ENCODE measurements at places on chromosomes 4 and X.

- DNase-seq: no peak
Observed at GRCh38 chrX:44829832-44830231, 14.0 kb upstream of the DUSP21 start.

DNA sequence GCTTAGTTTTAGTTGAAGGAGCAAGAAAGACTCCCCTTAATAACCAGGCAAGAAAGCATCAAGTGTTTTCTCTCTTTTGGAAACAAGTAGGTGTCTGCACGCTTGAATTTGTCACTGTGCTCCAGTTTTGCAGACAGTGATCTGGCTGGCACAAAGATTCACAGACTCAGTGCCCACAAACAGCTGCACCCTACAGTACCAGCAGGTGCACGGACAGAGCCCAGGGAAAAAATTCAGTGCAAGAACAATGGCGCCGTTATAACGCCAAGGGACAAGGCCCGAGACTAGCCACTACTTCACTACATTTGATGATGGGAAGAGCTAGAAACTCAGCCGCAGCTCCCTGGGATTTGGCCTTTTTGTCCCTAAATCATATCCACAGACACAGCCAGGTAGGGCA, 56.0 kb downstream of the ZNF827 start:
- no peak for DNase-seq

DNA sequence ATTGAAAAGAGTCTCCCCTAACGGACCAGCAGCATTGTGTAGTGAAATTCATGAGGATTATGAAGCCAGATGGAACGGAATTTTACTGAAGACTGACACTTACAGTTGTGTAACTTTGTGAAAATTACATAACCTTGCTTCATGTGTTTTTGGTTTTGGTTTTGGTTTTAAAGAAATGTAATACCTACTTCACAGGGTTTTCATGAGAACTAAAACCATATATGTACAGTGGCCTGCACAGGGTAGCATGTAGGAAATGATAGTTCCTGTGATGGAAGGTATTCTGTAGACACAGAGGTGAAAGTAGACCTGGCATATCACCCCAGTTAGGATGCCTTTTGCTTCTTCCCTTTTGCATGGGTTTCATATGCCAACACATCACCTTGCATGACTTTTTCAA, 247.0 kb downstream of the BANK1 start:
- no peak for DNase-seq

DNA sequence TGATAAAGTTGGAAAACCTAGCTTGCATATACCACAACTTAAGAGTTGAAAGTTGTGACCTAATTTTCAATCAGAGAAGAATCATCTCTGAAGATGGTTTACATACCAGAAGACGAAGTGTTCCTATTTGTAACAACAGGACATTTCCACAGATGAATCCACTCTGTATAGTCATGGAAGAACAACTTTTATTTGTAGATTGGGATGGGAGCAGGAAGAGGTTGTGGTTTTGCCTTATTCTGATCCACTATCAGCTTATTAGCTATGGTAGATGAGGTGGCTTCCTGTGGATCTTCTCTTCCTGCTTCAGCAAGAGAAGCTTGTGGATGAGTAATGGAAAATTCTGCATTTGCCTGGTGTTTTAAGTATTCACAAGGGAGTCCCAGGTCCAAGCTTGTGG, 18.6 kb upstream of the SUPT20HL1 start:
- DNase-seq: no peak

- no peak for DNase-seq
Observed at GRCh38 chrX:111519215-111519614, 7.8 kb downstream of the SERTM2 start.

DNA sequence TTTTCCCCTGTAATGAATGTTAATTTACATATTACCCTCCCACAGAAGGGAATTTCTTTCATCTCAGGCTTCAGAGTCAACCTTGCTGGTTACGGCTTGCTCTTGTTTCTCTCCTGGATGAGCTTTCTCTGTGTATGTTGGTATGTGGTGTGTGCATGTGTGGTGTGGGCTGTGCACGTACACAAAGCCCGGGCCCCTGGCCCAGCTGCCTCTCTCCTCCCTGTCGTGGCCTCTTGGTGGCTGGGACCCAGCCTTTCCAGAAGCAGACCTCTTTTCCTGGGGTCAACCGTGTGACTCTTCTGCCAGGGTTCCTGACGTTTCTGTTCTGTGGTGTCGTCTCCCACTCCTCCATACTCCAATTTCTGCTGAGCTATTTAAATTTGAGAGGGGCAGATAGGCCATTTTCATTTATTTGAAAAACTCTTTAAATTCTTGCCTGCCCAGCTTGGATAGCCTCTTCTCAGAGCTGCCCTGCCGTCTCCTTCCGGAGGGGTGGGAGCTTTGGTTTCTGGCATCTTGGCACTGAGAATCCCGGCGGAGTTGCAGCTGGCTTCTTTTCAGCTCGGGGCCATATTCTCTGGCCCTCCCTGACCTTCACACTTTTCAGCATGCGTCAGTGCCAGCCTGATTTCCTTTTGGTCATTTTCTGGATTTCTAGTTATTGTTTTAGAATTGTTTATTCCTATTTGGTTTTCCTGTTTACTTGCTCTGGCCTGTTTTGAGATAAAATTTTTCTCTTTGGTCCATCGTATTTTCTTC, 25.1 kb downstream of the FHDC1 start:
- no peak for DNase-seq

- no peak for DNase-seq
Observed at GRCh38 chr4:186651624-186652023, 72.0 kb downstream of the FAT1 start.

- no peak for DNase-seq
Observed at GRCh38 chr4:123488916-123489315, 92.3 kb downstream of the SPRY1 start.

DNA sequence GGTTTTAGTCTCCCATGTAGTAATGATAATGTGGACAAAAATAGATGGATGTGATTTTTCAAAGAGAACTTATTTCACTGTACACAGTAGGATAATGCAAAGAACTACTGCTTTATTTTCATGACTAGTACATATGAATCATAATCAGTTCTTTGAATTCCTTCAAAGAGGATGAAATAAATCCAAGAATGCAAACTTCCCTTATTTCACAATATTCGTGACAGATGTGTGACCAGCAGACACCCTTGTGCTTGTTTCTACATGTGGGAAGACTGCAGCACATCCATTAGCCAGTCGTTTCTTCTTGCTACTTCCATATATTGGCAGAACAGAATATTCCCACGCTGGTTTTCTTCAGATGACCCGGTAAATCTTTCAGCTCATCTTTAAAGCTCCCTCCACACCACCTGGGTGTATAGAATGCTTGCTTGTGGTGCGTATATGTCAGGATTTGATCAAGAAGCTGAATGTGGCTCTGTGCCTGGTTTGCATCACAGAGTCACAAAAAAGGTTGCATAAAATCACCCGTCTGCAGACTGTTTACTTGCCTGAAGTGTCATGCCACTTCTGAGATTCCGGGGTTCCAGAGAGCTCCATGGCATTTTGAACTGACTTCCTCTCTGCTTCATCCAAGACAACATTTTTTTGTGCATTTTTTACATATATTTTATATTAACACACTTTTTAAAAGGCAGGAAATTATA, 47.7 kb upstream of the FAT4 start:
- DNase-seq: no peak

DNA sequence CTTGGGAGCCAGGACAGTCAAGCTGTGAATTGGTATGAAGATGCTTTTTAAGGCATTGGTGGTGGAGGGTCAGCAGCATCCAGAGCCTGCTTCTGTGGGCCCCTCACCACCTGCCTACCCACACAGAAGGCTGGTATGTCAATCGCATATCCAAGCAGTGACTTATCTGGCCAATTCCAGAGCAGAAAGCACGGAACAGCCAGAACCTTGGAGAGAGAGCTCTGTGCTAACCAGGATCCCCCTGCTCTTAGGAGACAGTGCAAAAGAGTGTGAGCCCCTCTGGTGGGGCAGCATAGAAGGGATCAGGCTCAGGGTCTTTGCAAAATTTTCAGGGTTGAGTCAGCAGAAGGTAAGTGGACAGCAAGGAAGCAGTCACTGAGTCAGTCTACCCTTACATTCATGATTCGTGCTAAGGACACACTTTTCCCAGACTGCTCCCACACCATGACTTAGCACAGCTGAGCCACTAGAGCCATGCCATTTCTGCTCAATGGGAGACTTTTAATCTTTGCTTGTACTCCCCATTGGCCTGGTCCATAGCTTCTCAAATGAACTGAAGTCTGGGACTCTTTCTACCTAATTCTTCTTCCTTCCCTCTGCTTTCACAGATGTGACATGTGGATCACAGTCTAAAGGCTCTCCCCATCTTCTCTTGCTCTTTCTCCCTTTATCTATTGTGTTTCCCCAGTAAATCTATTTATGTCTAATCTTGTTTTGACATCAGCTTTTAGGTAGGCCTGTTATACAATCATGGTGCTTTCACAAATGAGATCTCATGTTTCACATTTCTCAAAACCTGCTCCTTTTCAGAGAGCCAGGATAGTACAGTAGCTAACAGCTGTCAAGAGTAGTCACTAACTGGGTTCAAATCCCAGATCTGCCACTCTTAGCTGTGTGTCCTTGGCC, 20.0 kb downstream of the MORF4L2 start:
- DNase-seq: no peak

DNA sequence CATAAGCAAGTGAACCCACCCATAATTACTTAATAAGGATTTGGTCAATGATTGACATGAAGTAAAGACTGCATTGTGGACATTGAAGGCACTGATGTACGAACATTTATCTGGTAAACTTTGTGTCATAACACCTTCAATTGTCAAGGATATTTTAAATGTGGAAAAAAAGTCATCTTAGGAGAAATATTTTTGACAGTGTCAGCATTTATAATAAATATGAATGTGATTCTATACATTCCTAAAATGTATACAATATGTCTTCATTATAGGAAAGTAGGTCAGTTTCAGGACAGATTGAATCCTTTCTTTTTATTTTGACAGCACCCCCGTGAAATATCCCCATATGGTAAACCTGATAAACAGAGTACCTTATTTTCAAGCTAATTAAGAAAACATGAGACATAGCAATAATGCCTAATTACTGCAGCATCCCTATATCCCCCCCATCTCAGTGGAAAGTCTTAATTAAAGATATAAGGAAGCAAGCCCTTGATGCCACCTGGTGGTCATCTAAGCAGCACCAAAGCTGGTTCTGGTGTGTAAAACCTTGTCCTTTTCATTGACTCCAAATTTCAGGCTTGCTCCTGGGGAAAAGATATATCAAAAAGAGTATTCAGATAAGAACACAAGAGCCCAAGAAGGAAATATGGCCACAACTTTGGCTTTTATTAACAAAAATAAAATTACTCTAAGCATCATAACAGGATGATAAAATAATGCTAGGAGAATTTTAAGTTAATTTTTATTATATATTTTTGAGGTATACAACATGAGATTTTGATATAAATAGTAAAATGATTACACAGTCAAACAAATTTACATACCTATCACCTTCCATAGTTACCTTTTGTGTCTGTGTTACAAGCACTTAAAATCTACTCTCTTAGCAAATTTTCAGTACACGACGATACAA, 379.7 kb downstream of the TLL1 start:
- no peak for DNase-seq

DNA sequence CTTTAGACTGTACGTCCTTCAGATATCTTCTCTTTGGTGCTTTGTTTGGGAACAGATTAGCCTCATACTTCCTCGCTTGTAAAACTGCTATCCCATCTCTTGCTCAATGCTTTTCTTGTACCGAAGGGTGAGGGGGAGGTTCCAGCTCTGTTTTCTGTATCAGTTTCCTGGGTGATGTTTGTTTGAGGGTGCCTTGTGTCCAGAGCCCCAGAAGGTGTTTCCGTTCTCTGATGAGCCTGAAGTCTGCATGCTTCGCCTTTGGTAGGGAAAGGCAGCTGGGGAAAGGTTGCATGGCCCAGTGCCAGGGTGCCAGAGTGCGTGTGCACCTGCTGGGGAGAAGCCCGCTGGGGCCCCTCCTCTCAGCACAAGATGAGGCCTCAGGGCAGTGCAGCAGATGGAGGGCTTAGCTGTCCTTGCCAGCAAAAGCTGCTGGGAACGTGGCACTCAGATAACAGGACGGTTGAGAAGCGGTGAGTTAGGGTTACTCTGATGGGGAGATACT, 73.7 kb downstream of the TBL1X start:
- DNase-seq: no peak

DNA sequence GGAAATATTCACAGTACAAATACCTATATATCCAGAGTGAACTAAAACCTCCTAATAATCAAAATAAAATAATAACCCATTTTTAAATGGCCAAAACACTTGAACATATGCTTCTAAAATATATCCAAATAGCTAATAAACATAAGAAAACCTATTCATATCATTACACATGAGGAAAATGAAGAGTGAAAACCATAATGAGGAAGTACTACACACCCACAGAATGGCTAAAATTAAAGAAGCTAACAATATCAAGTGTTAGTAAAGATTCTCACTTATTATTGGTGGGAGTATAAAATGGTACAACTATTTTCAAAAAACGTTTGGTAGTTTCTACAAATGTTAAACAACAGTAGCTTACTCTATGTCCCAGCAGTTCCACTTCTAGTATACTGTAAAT, 92.1 kb downstream of the KLHL13 start:
- no peak for DNase-seq

- DNase-seq: no peak
Observed at GRCh38 chrX:49101629-49101984, 21.9 kb upstream of the WDR45 start.

DNA sequence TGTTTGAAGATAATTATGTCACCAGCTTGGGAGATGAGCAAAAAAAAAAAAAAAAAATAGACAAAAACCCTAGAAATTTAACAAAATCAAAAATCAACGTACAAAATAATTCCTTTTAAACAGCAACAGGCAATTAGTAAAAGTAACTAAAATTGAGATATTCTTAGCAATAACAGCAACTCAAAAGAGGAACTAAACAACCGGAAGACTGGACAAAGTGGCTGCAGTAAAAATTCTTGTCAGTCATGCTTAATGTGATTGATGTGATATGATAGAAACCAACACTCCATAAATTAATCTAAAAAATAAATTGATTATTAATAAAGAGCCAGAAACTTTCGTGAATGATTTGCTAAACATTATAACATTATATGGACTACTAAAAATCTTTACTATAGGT, 1534.6 kb upstream of the AGA start:
- no peak for DNase-seq

- DNase-seq: no peak
Observed at GRCh38 chr4:154660052-154660451, 47.6 kb upstream of the FGG start.

- no peak for DNase-seq
Observed at GRCh38 chrX:18995221-18995620, 11.3 kb upstream of the PHKA2 start.

- no peak for DNase-seq
Observed at GRCh38 chrX:45404206-45404605, 203.5 kb upstream of the DIPK2B start.

- no peak for DNase-seq
Observed at GRCh38 chr4:153238135-153238919, 34.1 kb downstream of the TRIM2 start.

DNA sequence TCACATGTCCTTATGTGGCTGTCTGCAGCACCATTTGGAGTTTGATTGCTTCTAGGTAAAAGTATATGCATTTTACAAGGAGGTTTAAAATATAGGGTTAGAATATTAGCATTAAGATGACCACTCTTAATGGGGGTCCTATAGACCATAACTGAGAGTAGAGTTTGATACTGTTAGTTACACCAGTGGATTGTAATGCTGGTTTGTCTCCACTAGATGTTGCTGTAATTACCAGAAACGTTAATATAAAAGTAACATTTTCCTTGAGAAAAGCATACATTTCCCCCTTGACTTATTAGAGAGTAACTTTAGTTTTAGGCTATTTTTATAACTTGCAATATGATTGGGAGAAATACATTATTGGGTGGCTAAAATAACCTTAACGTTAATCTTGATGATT, 93.0 kb downstream of the ZXDA start:
- DNase-seq: no peak
